HCT116 (cell line): ENCODE measurements at places on chromosomes 1 and 21. TPM values are rescaled to one million over a fixed set of nuclear protein-coding genes. Genes with fewer than 3 reads are reported as not detected.

UBXN10 gene
- total RNA-seq: not detected

CLCA2 gene
- not detected for total RNA-seq

PCP4 gene
- not detected for total RNA-seq

MATN1 gene
- 0.12 TPM for total RNA-seq

DNA sequence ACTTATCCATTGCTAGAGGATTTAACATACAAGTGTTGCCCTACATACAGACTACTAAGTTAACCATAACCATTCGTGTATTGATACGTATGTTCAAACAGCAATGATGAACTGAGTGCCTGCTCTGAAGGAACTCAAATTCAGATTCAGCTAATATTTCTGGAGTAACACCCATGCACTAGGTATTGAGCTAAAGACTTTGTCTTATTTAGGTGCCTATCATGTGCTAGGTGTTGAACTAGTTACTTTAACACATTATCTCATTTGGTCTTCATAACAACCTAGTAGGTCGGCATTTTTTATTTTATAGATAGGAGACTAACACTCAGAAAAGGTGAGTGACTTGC lies 160.0 kb downstream of the LTN1 start:
- peaks cover 14% of the 10 kb centered on the region for H3K4me1 ChIP-seq
- H3K36me3 ChIP-seq: no peaks in the 10 kb centered on the region
- DNase-seq: no peak

DNA sequence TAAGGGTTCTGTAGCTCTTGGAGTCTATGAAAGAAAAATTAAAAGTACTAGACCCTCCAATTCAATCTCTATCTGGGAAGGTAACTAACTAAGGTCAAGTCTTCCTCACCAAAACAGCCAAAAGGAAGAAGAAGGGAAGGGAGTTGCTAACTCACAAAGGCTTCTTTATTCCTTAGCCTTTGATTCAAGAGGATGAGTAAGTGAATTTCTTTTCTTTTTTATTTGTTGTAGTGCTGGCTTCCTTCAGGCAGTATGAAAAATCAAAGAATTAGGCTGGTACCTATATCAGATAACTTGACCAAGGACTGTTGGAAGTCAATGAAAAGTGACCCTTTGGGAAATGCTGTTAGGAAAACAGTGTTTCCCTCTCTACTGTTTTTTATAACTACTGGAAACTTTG lies 144.4 kb upstream of the NRIP1 start:
- no peak overlapping the region for H3K27ac ChIP-seq
- peaks cover 3% of the 10 kb centered on the region; the same call in 1 of the 2 replicates for H3K4me1 ChIP-seq
- H3K36me3 ChIP-seq: no peaks in the 10 kb centered on the region
- no peaks in the 10 kb centered on the region for H3K27me3 ChIP-seq

DNA sequence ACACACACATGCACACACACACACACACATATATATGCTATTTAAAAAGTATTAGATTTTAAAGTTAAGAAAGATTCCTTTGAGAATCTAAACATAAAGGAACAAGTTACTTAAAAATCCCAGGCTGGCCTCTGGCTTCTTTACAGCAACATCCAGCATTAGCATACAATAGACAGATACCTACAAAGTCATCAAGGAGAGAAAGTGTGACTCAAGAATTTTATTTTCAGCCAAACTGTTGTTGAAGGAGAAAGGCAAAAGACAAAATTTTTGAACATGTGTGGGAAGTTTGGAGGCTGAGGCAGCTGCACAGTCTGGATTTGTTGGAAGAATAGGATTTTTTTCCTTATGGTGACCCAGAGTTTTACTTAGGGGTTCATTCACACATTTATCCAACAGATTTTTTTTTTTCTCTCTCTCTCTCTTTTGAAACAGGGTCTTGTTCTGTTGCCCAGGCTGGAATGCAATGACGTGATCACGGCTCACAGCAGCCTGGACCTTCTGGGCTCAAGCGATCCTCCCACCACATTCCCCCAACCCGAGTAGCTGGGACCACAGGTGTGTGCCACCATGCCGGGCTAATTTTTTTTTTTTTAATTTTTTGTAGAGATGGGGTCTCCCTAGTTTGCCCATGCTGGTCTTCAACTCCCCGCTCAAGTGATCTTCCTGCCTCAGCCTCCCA lies 24.0 kb upstream of the SPOCD1 start:
- no peaks in the 10 kb centered on the region for H3K27me3 ChIP-seq
- no peak overlapping the region for H3K27ac ChIP-seq
- no peak overlapping the region for H3K4me3 ChIP-seq
- DNase-seq: no peak
- H3K36me3 ChIP-seq: no peaks in the 10 kb centered on the region
- no peaks in the 10 kb centered on the region for H3K4me1 ChIP-seq

GRCh38 chr1:245651093-245651492 lies 496.3 kb downstream of the KIF26B start:
- peaks cover 11% of the 10 kb centered on the region for H3K27me3 ChIP-seq
- DNase-seq: no peak
- H3K4me1 ChIP-seq: no peaks in the 10 kb centered on the region
- no peak overlapping the region for H3K27ac ChIP-seq

DNA sequence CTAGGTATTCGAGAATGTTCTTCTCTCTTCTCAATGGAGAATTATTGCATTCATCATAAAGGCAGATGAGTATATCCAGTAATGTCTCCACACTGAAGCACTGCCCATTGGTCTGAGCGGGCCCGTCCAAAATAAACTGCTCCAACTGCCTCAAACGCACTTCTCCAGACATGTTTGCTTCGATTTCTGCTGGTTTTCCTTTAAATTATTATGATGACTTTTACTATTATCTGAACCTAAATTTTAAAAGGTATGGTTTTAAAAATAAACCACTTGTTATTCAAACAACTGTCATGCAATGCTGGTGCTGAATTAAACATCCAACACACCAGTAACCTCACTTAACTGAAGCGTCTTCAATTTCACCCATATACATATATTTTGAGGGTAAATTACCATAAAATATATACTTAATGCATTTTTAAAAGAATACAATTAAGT lies 1.3 kb downstream of the CDC42BPA start:
- DNase-seq: no peak
- H3K27ac ChIP-seq: peak overlapping the region; percentile 83; the same call in 1 of the 2 replicates
- no peaks in the 10 kb centered on the region for H3K36me3 ChIP-seq
- H3K4me3 ChIP-seq: peak overlapping the region; percentile 75

GRCh38 chr1:66281808-66282207 lies 252.1 kb upstream of the SGIP1 start:
- no peak overlapping the region for H3K4me3 ChIP-seq
- H3K27me3 ChIP-seq: no peaks in the 10 kb centered on the region
- DNase-seq: no peak
- H3K4me1 ChIP-seq: peaks cover 76% of the 10 kb centered on the region
- H3K36me3 ChIP-seq: no peaks in the 10 kb centered on the region

GRCh38 chr1:198437332-198437731 lies 103.1 kb downstream of the ATP6V1G3 start:
- no peak for DNase-seq
- no peaks in the 10 kb centered on the region for H3K36me3 ChIP-seq
- H3K4me3 ChIP-seq: no peak overlapping the region
- no peak overlapping the region for H3K27ac ChIP-seq
- no peaks in the 10 kb centered on the region for H3K4me1 ChIP-seq

DNA sequence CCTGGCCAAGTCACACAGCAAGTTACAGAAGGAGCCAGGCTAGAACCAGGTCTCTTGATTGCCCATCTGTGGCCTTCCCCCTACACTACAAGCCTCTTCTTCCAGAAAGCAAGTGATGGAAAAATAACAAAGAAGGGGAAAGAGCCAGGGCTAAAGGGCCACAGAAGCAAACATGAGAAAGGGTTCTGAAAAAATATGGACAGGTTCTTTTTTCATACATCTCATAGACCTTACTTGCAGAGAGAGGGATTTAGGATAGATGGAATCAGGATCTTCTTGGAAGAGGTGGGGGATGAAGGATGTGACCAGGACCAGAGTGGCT lies 3.2 kb downstream of the RHBG start:
- DNase-seq: no peak
- H3K27ac ChIP-seq: no peak overlapping the region
- H3K4me1 ChIP-seq: peaks cover 17% of the 10 kb centered on the region
- H3K36me3 ChIP-seq: no peaks in the 10 kb centered on the region
- H3K27me3 ChIP-seq: no peaks in the 10 kb centered on the region

GRCh38 chr1:12615865-12616708 lies 1.9 kb downstream of the DHRS3 start:
- H3K4me3 ChIP-seq: peak overlapping the region; percentile 75
- no peaks in the 10 kb centered on the region for H3K27me3 ChIP-seq
- DNase-seq: no peak
- H3K27ac ChIP-seq: peak overlapping the region; percentile 97
- H3K4me1 ChIP-seq: peaks cover 64% of the 10 kb centered on the region

DNA sequence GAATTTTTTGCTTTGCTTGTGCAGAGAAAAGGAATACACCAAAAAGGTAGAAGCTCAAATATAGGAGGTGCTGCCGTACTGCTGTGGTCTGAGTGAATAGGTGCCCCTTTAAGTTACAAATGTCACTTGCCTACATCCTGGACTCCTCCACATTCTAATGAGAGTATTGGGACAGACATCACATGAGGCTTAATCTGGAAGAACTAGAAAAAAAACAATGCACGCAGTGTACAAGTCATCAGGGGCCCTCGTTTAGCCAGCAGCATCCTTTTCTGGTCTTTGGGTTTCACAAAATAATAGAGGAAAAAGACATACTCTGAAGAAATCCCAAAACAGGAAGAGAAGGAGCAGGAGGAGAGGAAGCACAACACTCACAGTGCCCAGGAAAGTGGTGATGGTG lies 89.3 kb downstream of the SLC44A5 start:
- H3K4me3 ChIP-seq: no peak overlapping the region
- no peak for DNase-seq
- H3K27ac ChIP-seq: no peak overlapping the region
- no peaks in the 10 kb centered on the region for H3K36me3 ChIP-seq

- no peaks in the 10 kb centered on the region for H3K4me1 ChIP-seq
- H3K27me3 ChIP-seq: no peaks in the 10 kb centered on the region
- H3K27ac ChIP-seq: no peak overlapping the region
- no peak for DNase-seq
These were observed 57.3 kb downstream of the SLC37A1 start for GRCh38 chr21:42570841-42571387.

GRCh38 chr1:110962892-110963690 lies 631 bp downstream of the LRIF1 start:
- H3K27me3 ChIP-seq: no peaks in the 10 kb centered on the region
- DNase-seq: peak; percentile 41
- no peaks in the 10 kb centered on the region for H3K36me3 ChIP-seq
- H3K4me1 ChIP-seq: 0 out of 2 replicates have a peak, but pooled peaks cover 3% of the 10 kb centered on the region
- peak overlapping the region; percentile 66 for H3K4me3 ChIP-seq
- peak overlapping the region; percentile 91 for H3K27ac ChIP-seq

GRCh38 chr21:38544661-38545060 lies 46.4 kb upstream of the ERG start:
- H3K27ac ChIP-seq: no peak overlapping the region
- H3K4me3 ChIP-seq: no peak overlapping the region
- peaks cover 15% of the 10 kb centered on the region for H3K27me3 ChIP-seq
- no peaks in the 10 kb centered on the region for H3K4me1 ChIP-seq
- no peaks in the 10 kb centered on the region for H3K36me3 ChIP-seq

GRCh38 chr1:217088011-217088410 lies 364.8 kb upstream of the ESRRG start:
- H3K36me3 ChIP-seq: no peaks in the 10 kb centered on the region
- H3K27me3 ChIP-seq: no peaks in the 10 kb centered on the region

GRCh38 chr1:181091309-181092040 lies 3.0 kb downstream of the IER5 start:
- peaks cover 3% of the 10 kb centered on the region; the same call in 1 of the 2 replicates for H3K36me3 ChIP-seq
- peaks cover 21% of the 10 kb centered on the region for H3K4me1 ChIP-seq
- no peak overlapping the region for H3K27ac ChIP-seq
- no peak for DNase-seq

GRCh38 chr1:8742022-8742924 lies 75.2 kb downstream of the RERE start:
- H3K27me3 ChIP-seq: no peaks in the 10 kb centered on the region
- no peak for DNase-seq
- 0 out of 2 replicates have a peak, but pooled peaks cover 3% of the 10 kb centered on the region for H3K36me3 ChIP-seq
- H3K4me3 ChIP-seq: no peak overlapping the region
- no peaks in the 10 kb centered on the region for H3K4me1 ChIP-seq
- no peak overlapping the region for H3K27ac ChIP-seq

DNA sequence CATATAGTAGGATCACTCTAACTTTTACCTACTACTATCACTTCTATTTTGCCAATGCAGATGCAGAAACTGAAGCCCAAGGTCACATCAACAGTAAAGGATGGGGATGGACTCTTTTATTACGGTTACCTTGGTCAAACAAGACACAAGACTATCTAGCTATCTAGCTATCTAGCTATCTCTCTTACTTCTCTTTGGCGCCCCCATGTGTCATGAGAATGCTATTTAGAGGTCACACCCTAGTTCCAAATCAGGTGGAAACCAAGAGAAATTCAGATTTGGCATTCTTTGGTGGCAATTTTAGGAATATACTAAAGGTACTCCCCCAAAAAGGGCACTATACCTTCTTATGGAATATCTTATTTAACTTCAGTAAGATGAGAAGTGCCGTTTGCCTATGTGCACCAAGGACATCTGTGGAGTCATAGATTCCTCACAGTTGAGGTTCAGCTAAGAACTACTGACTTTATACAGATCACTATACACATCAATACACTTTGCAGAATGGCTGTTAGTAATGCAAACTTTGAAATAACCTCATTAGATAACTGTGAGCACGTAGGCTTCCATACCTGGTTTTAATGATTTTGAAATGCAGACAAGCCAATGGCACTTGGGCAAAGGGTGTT lies 6.7 kb downstream of the ZNF648 start:
- H3K27me3 ChIP-seq: no peaks in the 10 kb centered on the region
- H3K4me1 ChIP-seq: no peaks in the 10 kb centered on the region
- H3K36me3 ChIP-seq: no peaks in the 10 kb centered on the region
- H3K4me3 ChIP-seq: no peak overlapping the region

DNA sequence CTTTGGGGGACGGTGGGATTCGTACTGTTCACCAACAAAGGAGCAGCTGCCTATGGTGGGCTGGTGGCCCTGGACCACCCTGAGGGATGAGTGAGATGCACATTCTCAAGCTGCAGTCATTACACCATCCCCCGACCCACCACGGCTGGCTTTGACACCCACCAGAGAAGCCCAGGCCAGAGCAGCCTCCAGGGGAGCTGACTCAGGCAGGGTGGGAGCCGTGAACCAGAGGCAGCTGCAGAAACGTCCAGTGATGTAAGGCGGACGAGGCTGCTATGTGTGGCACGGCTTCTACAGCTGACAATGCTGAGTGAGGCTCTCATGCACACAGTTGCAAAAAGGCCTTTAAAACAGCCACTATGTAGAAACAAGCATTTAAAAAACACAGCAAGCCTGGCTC lies 40.1 kb downstream of the CHAF1B start:
- H3K36me3 ChIP-seq: no peaks in the 10 kb centered on the region
- DNase-seq: no peak
- no peak overlapping the region for H3K4me3 ChIP-seq
- peaks cover 12% of the 10 kb centered on the region for H3K4me1 ChIP-seq
- H3K27ac ChIP-seq: no peak overlapping the region
- no peaks in the 10 kb centered on the region for H3K27me3 ChIP-seq

- H3K36me3 ChIP-seq: peaks cover 63% of the 10 kb centered on the region
- H3K27me3 ChIP-seq: no peaks in the 10 kb centered on the region
- H3K4me3 ChIP-seq: no peak overlapping the region
- DNase-seq: no peak
- H3K4me1 ChIP-seq: no peaks in the 10 kb centered on the region
These were observed 18.8 kb upstream of the SRM start for GRCh38 chr1:11078631-11079030.
